A549 (cell line): ENCODE measurements at places on chromosomes 5 and 9. TPM values are rescaled to one million over a fixed set of nuclear protein-coding genes. Genes with fewer than 3 reads are reported as not detected.

FOXD4L6 gene
- polyA plus RNA-seq = not detected in 3 replicates

RPL35 gene
- polyA plus RNA-seq = 2,179 to 2,449 TPM (median 2,307 TPM) in 3 replicates

NR4A3 gene
- 1.4 to 2.0 TPM (median 1.7 TPM) in 3 replicates for polyA plus RNA-seq

PCDHB14 gene
- 0.05 to 0.12 TPM (median 0.09 TPM) in 3 replicates for polyA plus RNA-seq

IFNA1 gene
- not detected in 3 replicates for polyA plus RNA-seq

DNA sequence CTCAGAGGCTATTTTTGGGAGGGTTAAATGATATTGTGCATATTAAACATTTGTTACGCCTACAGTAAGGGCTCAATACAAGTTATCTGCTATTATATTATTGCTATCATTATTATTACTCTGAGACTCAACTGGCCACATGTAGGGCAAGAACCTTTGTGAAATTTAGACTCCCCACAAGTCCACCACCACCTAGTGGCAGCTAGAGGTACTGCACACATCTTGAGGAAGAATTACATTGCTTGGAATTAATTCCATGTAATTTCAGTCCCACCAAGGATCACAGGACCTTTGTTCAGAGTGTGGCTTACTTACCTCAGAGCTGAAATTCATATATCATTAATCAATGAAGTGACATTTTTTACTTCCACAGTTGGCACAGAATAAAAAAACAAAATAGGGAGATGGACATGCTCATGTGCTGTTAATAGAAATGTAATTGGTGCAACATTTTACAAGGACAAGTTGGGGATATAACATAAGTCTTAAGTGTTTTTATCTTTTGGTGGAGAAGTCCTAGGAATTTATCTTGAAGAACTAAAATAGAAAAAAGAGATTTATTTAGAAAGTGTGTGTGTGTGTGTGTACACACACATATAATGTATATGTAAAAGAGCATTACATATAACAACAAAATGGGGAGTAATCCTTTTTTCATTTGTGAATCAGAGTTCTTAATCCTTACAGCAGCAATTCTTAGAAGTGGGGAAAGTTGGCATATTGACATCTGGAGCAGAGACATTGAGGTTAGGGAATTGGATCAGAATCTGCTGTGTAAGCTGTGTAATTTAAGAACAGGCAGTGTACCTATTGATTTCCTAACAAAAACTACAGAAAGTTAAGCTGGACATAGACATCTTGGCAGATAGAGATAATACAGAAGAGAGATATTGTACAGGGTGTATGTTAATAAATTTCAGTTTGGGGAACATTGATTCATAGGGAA is 11.2 kb downstream of the MSANTD3 start:
- peak; percentile 70 for DNase-seq

DNA sequence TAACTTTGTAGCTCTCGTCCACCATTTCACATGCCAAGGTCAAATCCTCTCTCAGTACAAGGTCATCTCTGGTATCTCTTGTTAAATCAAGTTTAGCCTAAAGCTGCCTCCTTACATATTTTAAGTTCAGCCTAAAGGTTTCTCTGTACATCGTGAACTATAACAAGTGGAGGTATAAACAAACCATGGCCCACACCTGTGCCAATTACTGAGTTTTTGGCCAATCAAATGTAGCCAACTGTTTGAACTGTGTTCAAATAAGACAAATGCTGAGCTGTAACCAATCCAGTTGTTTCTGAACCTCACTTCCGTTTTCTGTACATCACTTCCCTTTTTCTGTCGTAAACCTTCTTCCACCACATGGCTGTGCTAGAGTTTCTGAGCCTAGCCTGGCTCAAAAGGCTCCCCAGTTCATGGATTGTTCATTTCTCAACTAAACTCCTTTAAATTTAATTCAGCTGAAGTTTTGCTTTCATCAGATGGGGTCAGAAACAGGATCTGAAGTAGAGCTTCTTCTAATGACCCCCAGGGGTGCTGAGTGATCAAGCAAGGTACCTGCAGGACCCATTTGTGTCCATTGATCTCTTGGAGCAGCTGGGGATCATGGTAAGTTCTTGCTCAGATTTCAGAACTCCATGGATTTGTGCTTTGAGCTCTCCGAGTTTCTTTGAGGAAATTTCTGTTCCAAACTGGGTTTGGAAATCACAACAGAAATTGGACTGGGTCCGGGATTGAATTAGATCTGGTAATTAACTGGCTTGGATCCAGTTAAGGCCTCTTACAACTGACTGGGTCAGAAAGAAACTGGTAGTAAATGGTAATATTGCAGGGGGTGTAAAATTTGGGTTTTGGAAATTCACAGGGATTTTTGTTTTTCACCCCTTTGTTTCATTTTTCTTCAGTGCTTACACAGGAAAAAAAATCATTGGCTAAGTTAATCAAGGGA is 11.0 kb upstream of the NANS start:
- no peak for DNase-seq

DNA sequence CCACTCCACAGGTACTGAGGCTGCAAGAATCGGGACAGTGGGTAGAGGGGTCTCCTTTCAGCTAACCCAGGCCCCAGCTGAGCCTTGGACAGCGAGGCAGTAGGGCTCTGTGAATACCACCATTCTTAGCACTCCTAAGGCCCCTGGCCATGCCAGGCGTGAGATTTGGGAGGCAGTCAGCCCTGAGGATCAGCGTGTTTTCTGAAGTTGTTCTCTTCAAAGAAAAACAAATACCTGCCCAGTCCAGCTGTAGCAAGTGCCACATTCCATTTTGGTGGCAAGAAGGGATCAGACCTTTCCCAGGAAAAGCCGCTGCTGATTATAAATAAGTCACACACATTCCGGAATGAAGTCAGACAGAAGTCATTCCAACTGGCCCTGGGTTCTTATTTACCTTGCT is 47.8 kb downstream of the RALGPS1 start:
- no peak for DNase-seq

DNA sequence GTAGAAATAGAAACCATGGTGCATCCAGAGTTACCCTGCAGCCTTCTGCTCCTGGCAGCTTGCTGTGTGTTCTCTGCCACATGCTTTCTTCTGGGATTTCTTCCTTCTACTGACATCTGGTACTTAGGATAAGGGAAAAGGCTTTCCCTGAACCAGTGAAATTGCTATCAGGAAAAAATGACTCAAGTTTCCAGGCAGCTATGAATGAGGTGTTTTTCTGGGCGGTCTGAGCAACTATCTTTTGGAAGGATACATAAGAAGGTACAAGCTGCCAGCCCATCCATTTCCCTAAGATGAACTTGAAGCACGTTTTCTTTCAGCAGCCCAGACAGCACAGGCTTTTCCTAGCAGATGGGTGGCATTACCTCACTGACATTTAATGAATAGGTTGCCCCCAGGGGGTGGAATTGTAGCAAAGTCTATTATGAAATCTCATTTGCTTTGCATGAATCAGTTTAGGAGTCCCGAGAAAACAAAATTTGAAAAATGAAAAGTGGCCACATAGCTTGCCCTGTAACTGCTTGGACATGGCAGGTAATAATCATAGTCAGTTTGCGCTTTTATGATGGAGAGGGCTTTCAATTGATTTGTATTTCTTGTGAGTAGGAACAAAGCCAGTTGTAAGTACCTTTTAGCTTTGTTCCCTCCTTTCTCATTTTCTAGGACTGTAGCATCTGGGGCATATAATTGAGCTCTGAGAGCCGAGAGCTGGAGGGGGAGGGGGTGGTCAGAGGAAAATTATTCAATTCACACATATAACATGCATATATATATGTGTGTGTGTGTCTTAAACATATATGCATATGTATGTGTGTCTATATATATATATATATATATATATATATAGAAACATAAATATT is 108.5 kb downstream of the C9orf152 start:
- no peak for DNase-seq

DNA sequence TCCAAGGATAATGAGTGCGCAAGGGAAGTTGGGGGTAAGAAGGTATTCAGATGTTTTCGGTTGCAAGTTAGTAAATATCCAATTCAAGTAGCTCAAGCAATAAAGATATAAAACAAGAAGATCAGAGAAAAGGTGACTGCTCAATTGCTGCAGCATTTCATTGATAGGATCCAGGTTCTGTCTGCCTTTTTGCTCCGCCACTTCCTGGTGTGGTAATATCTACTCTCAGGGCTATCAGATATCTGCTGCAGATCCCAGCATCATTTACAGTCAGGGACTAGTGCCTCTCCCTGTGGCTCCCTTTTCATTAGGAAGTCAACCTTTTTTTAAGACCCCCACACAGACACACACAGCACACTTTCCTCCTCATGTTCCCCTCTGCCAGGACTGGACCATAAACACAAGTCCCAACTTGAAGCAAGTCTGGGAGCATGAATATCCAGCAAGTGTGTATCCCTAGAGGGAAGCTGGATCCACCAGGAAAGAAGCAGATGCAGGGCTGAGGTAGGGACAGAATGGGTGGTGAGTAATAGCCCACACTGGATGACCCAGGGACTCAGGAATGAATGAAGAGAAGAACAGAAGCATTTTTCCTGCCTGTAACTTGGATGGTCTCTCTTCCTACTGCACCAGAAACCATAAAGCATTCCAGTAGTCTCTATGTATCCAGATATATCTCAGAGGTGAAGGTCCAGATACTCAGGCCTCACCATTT is 53.7 kb downstream of the ZNF622 start:
- no peak for DNase-seq

DNA sequence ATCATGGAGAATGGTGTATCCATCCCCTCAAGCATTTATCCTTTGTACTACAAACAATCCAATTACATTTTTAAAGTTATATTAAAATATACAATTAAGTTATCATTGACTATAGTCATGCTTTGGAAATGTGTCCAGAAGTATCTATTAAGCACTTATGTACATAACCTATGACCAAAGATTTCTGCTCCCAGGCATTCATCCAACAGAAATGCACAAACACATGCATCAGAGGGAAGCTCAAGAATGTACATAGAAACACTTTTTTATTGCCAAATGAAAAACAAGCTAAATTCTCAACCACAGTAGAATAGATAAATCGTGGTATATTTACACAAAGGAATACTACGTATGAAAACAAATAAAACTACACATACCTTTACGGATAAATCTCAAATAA is 700.5 kb upstream of the ZNF608 start:
- DNase-seq = no peak

- DNase-seq = no peak
Observed at GRCh38 chr5:65623482-65623881, 651 bp downstream of the TRIM23 start.

DNA sequence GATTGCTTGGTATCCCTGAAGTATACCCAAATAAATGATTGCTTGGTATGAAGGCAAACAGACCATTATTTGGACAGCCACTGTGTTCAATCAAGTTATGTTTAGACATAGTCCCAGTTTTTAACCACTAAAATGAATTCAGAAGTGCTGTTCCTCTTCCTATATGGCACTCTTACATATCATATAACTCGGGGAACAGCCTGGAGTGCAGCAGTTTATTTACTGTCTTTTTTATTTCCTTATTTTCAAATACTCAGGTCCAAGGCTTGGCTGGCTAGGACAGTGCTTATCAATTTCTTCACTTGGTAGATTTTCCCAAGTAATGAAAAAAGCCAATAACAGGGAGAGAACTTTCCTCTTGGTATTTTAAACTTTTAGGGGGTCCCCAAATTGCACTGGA is 58.6 kb upstream of the CCDC112 start:
- DNase-seq = no peak

DNA sequence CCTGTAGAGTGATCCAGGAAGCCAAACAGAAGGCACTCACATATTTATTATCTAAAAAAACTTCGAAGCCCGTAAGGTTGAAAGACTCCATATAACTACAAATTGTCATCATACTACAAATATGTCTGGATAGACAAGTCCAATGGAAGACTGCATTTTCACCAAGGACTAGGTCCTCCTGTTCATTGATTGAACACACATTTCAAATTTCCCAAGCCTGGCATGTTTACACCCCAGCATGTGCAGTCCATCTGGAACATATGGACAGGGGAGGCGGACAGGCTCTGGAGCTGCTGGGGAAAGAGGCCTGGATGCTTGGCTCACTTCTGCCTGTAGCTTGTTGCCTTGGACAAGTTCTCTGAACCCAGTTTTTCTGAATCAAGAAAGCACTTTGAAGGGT is 378.7 kb downstream of the ENC1 start:
- DNase-seq = no peak

- no peak for DNase-seq
Observed at GRCh38 chr9:2337131-2337530, 284.5 kb upstream of the VLDLR start.

DNA sequence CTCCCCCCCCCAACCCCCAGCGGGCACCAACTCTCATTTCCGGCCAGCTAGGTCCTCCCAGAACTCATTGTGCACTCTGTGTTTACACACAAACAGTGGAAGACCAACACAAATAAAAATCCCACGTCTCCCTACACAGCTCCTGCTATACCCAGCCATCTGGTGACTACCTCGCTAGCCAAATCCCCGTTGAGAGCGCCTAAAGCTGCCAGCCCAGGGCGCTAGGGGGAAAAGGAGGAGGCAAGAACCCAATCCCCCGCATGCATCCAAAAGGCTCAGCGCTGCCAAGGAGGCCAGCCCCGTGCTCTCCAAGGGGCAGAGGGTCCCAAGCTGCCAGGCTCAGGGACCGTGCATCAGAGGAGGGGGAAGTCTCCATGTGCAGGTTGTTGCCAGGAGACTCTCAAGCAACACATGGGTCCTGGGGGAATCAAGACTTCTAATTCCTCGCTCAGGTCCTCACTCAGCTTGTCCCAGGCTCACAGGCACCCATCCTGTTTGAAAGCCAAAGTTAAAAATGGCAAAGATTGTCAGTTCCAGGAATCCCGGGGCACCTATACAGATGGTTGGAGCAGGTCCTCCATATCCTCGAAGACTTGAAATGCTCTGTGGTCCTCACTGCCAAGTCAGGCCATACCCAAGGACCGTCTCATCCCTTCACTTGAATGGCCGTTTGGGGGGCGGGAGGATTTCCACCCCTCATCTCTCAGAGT is 2.7 kb downstream of the ASTN2 start:
- DNase-seq = no peak

DNA sequence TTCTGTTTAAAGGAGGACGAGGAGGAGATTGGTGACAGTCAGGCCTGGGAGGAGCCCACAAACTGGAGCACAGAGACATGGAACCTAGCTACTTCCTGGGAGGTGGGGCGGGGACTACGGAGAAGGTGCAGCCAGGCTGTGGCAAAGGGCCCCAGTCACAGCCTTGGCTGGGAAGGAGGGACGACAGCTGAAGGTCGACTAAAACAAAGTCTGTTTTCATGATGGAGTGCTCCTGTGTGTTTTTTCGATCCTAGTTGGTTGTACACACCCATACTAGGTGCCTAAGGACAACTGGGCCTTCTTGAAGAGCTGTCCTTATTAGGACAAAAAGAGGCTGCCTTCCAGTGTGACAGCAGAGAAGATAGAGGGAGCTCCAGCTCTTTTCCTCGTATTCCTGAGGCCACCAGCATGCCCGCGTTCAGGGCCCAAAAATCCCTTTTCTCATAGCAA is 2.9 kb downstream of the CCDC107 start:
- no peak for DNase-seq

GRCh38 chr9:123861086-123861755 is 68.7 kb downstream of the DENND1A start:
- DNase-seq = no peak

- no peak for DNase-seq
Observed at GRCh38 chr5:100691548-100691947, 156.4 kb downstream of the FAM174A start.

- peak; percentile 65 for DNase-seq
Observed at GRCh38 chr5:5419291-5420210, 2.9 kb upstream of the ICE1 start.
